ENCODE measurements at places on chromosomes 1 and 21.

- no peak for DNase-seq
Measured at GRCh38 chr1:108124622-108125311, 75.4 kb downstream of the SLC25A24 start.

- DNase-seq: peak; percentile 61
Measured at GRCh38 chr1:204151552-204152309, at the start of gene ETNK2. Gene ETNK2, minus strand, starts transcription at chr1:204152044. Its CDS starts 192 bp downstream, at chr1:204151852.

DNA sequence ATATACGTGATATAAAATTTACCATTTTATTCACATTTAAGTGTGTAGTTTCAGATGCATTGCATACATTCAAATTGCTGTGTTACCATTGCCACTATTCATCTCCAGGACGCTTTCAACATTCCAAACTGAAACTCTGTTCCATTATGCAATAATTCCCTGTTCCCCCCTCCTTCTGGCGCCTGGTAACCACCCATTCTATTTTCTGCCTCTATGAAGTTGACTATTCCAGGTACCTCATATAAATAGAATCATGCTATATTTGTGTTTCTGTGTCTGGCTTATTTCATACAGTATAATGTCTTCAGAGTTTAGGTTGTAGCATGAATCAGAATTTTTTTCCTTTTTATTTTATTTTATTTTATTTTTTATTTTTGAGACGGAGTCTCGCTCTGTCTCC lies 41.7 kb downstream of the SLC22A15 start:
- DNase-seq: no peak

GRCh38 chr1:62589321-62589720 lies 8.0 kb upstream of the ANGPTL3 start:
- peak; percentile 18 for DNase-seq

DNA sequence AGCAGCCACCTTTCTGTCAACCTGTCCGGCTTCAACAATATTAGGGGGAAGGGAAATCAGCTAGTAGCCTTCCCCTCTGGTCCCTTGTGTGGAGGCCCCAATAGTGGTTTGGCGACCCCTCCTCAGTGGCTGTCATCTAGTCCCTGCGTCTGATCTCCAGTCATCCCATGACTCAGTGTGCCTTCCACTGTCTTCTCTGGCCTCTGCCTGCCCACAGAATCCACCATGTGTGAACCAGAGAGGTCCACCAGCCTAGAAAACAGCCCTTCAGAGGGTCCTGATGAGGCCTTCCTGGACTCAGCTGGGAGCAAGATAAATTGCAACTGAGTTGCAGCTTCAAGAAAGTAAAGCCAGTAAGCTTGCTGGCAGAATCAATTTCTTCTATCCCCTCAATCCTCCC lies 3.8 kb upstream of the ATXN7L2 start:
- no peak for DNase-seq

GRCh38 chr1:67224856-67225255 lies 58.6 kb downstream of the IL23R start:
- no peak for DNase-seq

DNA sequence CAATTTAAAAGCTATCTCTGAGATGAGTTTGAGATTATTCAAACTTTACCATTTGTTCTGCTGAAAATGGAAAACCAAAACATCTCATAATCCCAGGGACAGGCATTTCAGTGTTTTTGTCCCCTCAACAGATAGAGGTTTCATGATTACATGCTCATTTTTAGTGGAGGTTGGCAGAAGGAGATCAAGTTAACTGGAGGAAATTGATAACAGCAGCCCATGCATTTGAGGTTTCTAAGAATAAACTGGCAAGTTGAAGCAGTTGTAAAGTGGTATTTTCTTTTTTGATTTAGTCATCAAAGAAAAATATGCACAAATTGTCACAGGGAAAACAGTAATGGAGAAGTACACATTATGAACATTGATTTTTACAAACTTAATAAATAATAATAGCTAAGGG lies 205.8 kb downstream of the PLA2G4A start:
- no peak for DNase-seq

GRCh38 chr1:184563308-184563707 lies 176.5 kb downstream of the C1orf21 start:
- DNase-seq: peak; percentile 40

DNA sequence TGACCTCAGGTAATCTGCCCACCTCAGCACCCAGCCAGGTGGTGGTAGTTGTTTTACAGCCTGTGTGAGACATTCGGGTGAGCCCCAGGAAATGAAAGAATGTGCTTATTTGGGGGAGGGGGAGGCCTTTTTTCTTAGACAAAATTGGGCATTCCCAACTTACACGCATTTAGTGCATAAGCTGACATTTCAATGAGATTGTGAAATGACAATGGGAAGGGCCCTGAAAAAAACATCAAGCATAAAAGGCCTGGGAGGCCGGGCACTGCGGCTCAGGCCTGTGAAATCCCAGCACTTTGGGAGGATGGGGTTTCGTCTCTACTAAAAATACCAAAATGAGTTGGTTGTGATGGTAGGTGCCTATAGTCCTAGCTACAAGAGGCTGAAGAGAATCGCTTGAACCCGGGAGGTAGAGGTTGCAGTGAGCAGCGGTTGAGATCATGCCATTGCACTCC lies 5.0 kb downstream of the GAS5 start:
- DNase-seq: no peak

- DNase-seq: no peak
Measured at GRCh38 chr1:6269720-6270400, 9.0 kb upstream of the GPR153 start.
